ENCODE measurements at places on chromosomes 7 and 10. TPM values are rescaled to one million over a fixed set of nuclear protein-coding genes. Genes with fewer than 3 reads are reported as not detected.

The CFAP43 gene
- 0.07 TPM for total RNA-seq

The HECW1 gene
- not detected for total RNA-seq

The IL15RA gene
- total RNA-seq = 16.7 TPM

The CLIP2 gene
- 28.0 TPM for total RNA-seq

The EBF3 gene
- 0.14 TPM for total RNA-seq

The INMT gene
- total RNA-seq = not detected

The TBL2 gene
- 83.0 TPM for total RNA-seq

The NACAD gene
- 0.85 TPM for total RNA-seq

The ASB10 gene
- not detected for total RNA-seq

The LRMDA gene
- 7.2 TPM for total RNA-seq

The PPP1R3A gene
- not detected for total RNA-seq

The KDM7A gene
- 5.3 TPM for total RNA-seq

The NME8 gene
- not detected for total RNA-seq

The ANKRD22 gene
- not detected for total RNA-seq

The SLC13A1 gene
- not detected for total RNA-seq

The SLC16A9 gene
- not detected for total RNA-seq

The PRPS1L1 gene
- total RNA-seq = not detected

The STRIP2 gene
- 6.6 TPM for total RNA-seq

The NPY gene
- not detected for total RNA-seq

The PRKAG2 gene
- total RNA-seq = 22.0 TPM

The HMX3 gene
- not detected for total RNA-seq

The MSS51 gene
- total RNA-seq = 0.59 TPM

The CXCL12 gene
- total RNA-seq = 0.40 TPM

The BCL7B gene
- total RNA-seq = 23.9 TPM

The HYAL4 gene
- total RNA-seq = 0.20 TPM

The CHST15 gene
- 36.3 TPM for total RNA-seq
